ENCODE measurements at places on chromosomes 3 and 15.

- no peak for DNase-seq
Observed at GRCh38 chr3:187942658-187943241, 197.5 kb upstream of the BCL6 start.

DNA sequence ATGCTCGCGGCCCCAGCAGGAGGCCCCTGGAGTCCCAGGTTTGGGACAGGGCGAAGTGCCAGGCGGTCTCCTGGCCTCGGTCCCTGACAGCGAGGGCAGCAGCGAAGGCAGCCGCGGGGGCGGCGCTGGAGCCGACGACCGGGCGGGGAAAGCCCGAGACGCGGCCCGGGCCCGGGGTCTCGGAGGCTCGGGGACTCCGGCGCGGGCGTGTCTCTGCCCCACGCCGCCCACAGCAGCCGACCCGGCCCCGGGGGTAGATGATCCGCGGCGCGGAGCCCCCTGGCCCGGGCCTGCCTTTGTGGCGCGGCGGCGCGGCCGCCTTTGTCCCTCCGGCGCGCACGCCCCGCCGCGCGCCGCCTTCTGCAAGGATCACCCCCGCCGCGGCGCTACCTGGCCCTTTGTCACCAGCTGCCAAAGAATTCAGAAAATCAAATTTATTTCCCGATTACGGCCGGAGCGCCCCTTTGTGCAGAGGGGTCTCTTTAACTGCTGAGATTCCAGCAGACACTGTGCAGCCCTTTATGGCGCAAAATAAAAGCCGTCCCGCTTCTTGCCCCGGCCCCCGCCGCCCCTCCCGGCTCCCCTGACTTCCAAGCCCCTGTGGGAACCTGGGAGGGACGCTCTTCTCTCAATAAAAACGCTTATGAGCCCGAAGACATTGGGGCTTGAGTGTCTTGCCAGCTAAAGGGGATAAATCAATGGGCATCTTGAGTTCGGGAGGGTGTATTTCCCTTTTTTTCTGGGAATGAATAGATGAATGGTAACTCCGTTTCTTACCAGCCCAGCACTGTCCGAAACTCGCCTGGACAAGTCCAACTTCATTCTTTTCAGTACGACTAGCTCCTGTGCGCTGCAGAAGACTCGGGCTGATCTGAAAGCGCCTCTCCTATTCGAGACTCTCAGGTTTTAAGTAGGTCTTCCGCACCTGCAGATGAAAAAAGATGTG is 68.4 kb downstream of the HES1 start:
- DNase-seq, result no peak

DNA sequence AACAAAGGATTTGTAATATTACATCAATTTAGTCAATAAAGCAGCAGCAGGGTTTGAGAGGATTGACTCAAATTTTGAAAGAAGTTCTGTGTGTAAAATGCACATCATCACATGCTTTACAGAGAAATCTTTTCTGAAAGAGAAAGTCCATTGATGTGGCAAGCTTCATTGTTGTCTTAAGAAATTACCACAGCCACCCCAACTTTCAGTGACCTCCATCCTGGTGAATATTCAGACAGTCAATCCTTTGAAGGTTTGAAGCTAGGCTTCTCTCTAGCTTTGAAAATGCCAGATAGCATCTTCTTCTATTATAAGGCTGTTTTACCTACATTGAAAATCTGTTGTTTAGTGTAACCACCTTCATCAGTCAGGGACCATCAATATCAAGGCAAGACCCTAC is 51.8 kb upstream of the SETMAR start:
- no peak for DNase-seq

GRCh38 chr15:61989667-61990066 is 70.6 kb downstream of the VPS13C start:
- no peak for DNase-seq

GRCh38 chr3:177213801-177214535 is 16.7 kb upstream of the TBL1XR1 start:
- DNase-seq, result no peak

GRCh38 chr3:159748425-159748824 is 240.2 kb upstream of the IL12A start:
- no peak for DNase-seq

DNA sequence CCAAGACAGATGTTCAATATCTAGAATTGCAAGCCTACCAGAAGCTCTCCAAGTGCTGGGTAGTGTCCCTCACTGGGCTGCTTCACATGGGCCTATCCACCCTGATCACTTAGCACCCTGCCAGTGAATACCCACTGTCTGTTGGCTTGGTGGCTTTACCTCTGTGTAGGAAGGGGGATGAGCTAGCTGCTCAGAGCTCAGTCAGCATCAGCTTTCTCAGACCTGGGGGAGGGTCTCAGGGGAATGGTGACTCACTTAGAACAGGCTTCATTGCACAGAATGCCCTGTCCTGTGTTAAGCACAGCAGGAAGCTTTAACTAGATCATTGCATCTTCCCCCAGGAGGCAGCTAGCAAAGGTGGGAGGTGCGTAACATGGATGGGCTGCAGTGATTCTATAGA is 209.8 kb downstream of the PDCD6IP start:
- DNase-seq, result no peak

GRCh38 chr3:111070772-111071256 is 802 bp upstream of the NECTIN3 start:
- no peak for DNase-seq

- no peak for DNase-seq
Observed at GRCh38 chr3:78402720-78403119, 1362.8 kb downstream of the ROBO2 start.

DNA sequence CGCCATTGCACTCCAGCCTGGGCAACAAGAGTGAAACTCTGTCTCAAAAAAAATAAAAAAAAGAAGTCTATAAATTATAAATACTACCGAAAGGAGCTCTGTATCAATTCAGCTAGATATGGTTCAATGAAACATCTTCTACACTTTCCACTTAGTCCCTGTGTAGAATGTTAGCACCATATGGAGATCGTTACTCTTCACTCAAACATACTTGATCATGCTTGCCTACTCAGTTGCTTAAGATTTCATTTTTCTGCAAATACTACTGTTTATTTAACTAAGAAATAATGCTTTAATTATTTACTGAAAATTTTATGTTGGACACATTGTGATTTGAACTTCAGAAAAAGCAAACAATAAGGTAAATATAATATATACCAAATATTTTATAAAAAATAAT is 17.1 kb upstream of the NANOGP8 start:
- no peak for DNase-seq

DNA sequence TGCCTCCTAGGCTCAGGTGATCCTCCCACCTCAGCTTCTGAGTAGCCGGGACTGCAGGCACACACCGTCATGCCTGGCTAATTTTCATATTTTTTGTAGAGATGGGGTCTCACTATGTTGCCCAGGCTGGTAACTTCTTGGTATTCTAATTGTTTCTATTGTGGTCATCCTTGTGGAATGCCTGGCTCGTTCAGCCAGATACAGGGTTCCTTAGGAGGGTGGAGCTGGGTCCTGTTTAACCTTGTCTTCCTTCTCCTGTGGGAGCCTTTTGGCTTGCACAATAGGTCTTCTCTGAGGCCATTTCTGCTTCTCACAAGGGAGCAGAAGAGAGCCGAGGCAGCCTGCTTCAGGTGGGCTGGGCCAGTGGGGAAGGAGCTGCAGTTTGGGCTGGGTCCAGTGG is 15.7 kb downstream of the PLEKHO2 start:
- DNase-seq, result no peak

- no peak for DNase-seq
Observed at GRCh38 chr3:34851137-34851536, 788.2 kb upstream of the ARPP21 start.

- DNase-seq, result no peak
Observed at GRCh38 chr15:40377606-40378005, 4.9 kb upstream of the KNSTRN start.

DNA sequence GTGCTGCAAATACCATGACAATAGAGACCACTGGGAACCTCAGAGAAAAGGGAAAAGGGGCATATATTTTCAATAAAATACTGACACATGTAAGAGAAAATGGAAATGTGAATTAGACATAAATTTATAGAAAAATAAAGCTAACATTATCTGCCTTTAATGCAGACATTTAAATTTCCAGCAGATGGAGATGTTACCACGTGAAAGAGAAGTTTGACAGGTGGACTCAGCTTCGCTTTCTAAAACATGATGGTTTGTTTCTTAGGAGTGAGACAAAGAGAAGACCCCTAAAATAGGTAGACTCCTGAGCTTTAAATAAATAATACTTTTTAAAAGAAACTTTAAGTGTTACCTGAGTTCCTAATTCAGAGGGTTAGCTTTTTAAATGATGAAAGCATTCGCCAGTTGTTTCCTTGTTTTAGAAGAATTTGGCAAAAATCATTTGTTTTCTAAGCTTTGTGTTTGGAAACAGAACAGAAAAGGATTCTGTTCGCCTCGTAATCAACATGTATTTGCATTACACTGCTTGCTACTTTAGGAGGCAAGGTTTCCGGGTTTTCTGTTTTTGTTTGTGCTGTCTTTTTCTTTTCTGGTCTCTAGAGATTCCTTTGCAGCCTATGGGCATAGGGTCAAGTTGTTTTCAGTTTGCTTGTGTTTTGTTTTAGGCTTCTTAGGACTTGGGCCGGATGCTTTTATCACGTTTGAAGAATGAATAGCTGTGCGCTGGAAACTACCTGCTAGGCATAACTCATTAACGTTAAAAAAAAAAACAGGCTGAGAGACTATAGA is 271.4 kb downstream of the THSD4 start:
- no peak for DNase-seq

- DNase-seq, result no peak
Observed at GRCh38 chr3:152204218-152204617, 64.5 kb upstream of the MBNL1 start.

DNA sequence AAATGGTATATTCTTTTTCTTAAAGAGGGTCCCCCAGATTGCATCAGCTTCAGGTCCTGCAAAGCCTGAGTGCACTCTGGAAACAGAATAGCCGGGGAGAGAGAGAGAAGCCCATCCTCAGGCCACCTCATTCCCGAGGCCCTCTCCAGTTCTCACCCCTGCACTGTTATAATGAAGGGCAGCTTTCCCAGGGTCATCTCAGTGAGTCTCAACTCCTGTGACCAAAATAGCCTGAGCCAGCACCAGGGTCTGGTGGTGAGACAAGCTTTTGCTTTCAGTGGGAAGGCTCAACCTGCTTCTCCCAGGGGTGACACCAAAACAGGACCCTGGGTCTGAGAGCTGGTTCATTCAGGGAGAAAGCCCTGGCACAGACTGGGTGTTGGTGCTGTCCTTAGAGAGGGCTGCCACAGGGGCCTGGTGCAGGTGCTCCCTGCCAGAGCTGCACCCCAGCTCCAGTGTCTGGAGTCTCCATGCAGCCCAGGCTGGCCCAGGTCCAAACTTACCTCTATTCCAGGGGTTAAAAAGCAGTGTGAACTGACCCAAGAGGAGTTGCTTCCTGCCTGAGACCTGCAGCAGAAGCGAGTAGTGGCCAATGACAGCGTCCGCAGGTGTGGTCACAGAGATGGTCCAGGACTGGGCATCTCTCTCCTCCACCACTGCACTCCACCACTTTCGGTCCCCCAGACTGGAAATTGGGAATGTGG is 6.1 kb downstream of the EPB42 start:
- DNase-seq, result no peak

- no peak for DNase-seq
Observed at GRCh38 chr3:132522353-132522752, 74.7 kb upstream of the ACKR4 start.

DNA sequence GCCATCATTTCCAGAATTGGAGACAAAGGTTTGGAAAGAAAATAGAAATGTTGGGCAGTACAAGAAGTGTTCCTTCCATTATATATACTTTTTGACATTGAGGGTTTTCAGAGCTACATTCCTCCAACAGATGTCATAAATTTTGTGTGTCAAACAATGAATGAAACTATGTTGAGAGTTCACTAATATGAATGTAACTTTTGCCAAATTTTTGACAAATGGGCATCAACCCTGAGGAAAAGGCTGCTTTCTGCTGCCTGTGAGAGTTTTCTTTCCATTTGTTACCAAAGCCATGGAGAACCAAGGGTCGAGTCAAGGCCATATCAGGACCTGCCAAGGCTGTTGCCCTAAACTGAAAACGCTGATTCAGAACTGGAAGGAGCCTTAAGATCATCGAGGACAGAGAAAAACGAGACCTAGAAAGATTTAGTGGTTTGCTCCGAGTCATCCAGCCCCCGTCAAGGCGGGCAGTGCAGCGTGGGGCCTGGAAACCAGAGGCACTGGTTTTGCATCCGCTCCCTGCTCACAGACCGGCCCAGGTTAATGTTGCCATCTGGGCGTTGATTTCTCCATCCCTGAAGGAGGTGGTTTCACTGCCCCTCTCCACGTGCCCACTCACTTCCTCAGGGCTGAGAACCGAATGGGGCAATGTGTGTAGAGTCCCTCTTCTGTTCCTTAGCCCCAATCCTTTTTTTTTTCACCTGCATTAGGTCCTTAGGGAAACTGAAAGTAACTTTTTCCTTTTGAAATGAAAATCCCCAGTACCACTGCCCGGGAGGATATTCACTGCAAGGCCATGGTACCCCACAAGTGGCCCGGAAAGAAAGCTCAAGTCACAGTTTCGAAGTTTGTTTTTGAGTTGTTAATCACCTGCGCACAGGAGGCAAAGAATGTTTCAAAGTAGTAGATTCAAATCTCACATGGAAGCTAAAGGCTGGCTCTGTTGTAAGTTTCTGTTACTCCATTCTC is 32.8 kb downstream of the TPM1 start:
- DNase-seq, result no peak

GRCh38 chr3:182533394-182533793 is 259.9 kb upstream of the ATP11B start:
- DNase-seq, result no peak

DNA sequence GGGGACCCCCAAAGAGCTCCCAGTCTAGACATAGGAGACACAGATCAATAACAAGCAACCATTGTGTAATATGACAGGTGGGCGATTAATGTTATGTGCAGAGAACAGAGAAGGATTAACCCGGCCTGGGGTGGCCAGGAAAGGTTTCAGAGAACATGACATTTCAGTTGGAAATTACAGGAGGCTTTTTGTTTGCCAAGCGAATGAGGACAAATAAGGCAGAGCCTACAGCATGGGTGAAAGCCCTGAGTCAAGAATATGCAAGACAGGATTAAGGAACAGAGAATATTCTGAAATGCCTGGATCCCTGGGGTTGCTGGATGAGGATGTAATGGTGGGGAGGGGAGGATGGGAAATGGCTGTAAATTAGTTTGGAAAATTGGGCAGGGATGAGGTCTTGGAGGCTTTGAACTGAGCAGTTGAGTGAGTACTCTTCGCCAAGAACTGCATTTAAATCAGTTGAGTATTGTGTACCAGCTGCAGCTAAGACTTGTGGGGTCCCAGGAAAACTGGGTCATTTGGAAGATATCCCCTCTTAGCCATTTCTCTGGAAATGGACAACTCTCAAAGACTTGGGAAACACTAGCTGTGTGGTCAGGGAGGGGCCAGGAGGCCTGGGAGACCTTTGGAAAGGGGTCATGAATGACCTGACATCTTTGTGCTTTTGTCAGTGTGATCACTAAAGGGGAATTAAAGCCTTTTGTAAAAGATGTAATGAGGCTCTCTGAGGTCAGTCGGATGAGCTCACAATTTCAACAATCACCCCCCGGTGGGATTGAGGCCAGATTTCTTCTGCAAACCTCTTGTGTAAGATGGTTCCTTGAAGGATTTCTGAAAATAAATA is 198.6 kb upstream of the NR2E3 start:
- DNase-seq, result no peak

Data from right forelimb (tissue), 1 donor.